ENCODE measurements at places on chromosomes 3 and 15. TPM values are rescaled to one million over a fixed set of nuclear protein-coding genes. Genes with fewer than 3 reads are reported as not detected.

SLC28A2 gene
- polyA plus RNA-seq: 0.25 TPM

CCDC13 gene
- polyA plus RNA-seq: 1.9 TPM

EXD1 gene
- polyA plus RNA-seq: 0.07 TPM

CADM2 gene
- 1.8 TPM for polyA plus RNA-seq

CLDN16 gene
- polyA plus RNA-seq: 0.28 TPM

PRSS50 gene
- 1.2 TPM for polyA plus RNA-seq
